ENCODE measurements at places on chromosomes 5 and 9.

GRCh38 chr5:14171621-14172020 lies 28.5 kb downstream of the TRIO start:
- DNase-seq, result no peak

- no peak for DNase-seq
Measured at GRCh38 chr9:100933656-100934055, 94.9 kb upstream of the PLPPR1 start.

DNA sequence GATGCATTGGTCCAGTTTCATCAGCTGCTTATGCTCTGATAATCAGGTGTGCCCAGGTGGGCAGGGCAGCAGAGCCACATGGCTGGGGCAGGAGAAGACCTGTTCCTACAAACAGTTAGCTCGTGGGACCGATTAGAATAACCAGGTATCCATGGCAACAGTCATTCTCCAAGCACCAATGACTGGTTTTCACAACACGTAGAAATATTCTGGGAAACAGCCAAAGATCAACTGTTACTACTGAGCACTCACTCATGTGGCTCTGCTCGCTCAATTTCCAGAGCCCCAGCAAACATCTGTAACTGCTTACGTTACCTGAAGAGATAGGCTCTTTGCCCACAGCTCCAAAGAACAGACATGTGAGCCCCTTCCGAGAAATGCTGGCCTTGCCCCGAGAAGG lies 302.0 kb downstream of the AGTPBP1 start:
- DNase-seq, result no peak

GRCh38 chr5:112923148-112923917 lies 1.3 kb upstream of the REEP5 start:
- no peak for DNase-seq

GRCh38 chr9:109143881-109144562 lies 23.0 kb downstream of the FRRS1L start:
- no peak for DNase-seq

Data from G401 (cell line).